Activated naive CD4-positive, alpha-beta T cell treated with anti-CD3 and anti-CD28 coated beads, Interleukin-2, amount 50 U/mL, for 16 hours (primary cell): ENCODE measurements at places on chromosomes 1 and 21.

DNA sequence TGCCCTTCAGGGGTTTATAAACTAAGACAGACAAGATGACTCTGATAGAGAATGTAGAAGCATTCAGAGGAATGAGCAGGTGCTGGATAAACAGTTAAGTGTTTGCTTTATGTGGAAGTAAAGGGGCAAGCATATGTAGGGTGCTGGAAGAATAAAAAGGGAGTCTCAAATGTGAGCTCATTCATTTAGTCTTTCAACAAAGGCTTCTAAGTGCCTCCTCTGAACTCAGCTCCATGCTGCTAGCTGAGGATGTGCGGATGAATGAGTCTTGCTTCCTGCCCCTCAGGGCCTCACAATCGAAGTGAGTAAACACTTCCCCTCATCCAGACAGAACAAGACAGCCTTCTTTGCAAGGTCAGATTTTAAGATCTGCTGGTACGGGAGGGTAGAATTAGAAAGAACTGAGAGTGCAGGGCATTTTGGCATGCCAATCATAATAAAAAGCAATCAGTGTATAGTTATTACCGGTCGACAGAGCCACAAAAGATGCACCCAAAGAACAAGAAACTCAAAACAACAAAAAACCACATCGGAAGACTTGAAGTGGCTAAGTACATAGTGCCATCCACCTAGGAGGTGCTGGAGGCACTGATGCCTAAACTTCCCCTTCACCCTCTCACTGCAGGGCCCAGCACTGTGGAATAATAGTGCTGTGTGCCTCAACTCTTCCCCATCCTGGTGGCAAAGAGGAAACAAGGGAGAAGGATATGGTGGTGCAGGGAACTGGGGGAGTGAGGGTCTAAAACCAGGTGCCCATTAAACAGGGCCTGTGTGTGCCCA, 69.8 kb downstream of the TNR start:
- DNase-seq, result no peak

DNA sequence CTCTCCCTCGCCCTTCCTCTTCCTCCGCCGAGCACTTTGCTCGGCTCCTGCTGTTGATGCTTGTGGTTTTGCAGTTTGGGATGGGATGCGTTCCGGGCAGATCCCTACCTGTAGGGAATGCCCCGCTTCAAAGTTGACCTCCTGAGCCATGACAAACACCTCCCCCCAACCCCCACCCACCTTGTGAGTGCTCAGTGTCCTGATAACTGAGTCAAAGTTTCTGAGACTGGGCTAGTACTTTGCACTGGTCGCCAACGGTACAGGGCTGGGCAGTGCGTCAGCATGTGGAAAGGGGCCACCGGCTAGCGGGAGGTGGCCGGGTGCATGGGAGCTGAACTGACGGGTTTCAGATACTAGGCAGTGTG, 771 bp downstream of the RABGAP1L start:
- peak; percentile 12 for DNase-seq

DNA sequence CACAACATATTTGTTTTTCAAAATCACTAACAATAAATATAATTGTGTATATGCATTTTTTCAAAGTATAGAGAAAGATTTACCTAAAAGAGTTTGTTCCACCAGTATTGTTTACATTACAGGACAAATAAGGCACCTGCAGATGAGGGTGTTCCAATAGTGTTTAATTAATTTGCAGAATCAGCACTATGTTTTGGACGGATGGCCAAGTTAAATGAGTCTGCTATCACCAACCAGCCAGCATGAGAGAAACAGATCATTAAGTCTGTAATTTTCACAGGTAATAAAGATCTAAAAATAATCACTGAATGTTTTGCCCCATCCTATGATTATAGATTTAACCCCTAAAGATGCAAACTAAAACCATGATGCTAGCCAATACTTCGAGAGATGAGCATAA, 2247.0 kb downstream of the NCAM2 start:
- DNase-seq, result no peak

DNA sequence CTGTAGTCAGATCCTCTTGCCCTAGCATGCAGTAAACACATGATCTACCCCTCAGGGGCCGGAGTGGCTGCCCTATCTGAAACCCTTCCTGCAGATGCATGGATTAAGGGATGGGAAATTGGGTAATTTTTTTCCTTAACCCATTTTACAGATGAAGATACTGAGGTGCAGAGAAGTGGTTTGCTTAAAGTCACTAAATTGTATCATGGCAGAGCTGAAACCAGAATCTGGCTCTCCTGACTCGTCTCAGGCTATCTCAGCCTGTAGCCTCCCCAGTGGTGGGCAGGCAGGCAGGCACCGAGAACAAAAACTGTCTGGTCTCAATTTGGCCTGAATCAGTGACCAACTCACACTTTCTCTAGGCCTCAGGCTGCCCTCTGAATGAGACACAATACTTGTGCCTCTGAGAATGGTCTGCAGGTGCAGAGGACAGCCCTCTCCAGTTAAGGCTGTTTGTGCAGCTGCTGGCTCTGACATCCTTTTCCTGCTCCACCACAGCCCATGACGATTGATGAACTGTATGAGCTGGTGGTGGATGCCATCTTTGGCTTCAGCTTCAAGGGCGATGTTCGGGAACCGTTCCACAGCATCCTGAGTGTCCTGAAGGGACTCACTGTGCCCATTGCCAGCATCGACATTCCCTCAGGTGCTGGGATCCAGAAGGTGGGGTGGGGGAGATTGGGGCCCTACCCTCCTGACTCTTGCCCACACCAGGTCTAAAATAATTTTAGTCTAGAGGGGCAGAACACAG, 1.5 kb downstream of the NAXE start:
- no peak for DNase-seq

- DNase-seq, result no peak
Observed at GRCh38 chr1:210262167-210262896, 29.7 kb downstream of the SERTAD4 start.

GRCh38 chr1:61639608-61640336, 85.2 kb downstream of the TM2D1 start:
- DNase-seq, result no peak

GRCh38 chr1:87119541-87120140, 205.2 kb downstream of the HS2ST1 start:
- DNase-seq, result no peak

GRCh38 chr1:27135541-27136235, 19.2 kb downstream of the SLC9A1 start:
- DNase-seq, result no peak

DNA sequence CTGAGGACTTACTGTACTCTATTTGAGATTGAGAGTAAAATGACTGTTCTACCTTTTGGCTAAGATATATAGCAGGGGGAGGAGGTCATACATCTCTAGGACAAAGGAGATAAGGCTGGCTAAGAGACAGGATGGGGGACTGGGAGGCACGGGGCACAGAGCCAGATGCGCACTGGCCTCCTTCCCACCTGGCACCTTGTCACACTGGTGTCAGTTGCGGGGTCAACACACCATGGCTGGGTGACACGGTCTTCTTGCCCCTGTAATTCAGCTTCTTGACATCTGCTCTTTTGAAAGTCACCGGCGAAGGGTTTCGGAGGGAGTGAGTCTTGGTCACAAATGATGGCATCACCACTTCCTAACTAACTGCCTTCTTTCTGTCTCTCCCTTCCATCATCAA, 177.3 kb downstream of the ZSCAN20 start:
- no peak for DNase-seq

GRCh38 chr1:225814381-225814780, 4.5 kb downstream of the EPHX1 start:
- no peak for DNase-seq

DNA sequence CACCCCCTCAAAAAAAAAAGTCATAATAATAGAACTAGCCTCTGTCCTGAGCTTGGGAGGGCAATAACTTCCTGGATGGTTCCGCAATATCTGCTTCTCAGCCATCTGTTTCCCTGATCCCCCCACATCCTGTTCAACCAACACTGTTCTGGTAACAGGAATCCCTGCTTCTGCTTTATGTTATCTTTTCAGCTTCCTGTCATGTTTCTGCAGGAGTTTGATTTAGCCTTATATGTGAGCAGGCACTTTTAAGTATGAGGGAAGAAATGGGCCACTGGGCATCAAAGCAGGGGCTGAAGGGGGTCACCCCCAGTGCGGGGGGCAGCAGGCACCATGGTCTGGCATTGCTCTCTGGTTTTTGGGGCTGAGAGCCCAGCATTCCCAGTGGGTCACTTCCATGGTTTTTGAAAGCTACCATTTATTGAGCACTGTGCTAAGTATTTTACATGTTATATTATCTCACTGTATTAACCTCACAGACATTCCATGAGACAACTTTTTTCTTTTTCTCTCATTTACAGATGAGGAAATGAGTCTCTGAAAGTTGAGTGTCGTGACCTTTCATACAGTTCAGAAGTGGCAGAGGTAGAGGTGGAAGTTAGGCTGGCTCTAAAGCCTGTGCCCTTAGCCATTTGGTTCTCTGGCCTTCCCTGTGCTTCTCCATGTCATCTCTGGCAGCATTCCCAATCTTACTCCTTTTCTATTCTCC, 61.9 kb downstream of the DNTTIP2 start:
- DNase-seq, result no peak

DNA sequence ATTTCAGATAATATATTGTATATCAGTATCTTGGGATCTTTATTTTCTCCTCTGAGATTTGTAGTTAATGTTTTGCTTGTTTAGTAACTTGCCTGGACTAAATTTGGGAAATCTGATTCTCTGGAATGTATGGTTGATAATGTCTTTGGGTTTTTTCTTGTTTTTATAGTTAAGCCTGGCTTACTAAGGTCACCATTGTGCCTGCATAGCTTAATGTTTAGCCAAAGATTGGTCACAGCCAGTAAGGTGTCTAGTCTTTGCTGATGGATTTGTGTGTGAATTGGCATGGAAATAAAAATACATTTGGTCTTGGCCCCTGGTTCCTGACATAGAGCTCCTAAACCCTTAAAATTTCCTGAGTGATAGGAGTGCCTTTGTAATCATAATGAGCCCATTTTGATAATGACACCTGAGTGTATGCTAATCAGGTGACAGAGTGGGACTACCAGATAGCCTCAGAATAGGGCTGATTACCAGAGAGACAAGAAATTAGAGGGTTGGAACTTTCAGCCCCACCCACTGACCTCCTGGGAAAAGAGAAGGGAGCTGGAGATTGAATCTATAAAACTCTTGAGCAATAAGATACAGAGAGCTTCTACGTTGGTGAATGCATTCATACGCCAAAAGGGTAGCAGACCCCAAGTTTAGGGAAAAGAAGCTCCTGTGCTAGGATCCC, 47.9 kb upstream of the NUF2 start:
- no peak for DNase-seq

DNA sequence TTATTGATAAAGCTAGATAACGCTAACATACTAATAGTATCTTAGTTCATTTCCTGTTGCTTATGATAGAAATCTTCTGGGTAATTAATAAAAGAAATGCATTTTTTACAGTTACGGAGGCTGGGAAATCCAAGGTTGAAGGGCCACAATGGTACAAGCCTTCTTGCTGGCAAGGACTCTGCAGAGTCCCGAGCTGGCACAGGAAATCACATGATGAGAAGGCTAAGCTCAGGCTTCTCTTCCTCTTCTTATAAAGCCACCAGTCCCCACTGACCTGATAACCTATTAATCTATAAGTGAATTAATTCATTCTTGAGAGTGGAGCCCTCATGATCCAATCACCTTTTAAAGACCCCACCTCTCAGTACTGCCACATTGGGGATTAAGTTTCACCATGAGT, 82.6 kb downstream of the GPR161 start:
- no peak for DNase-seq

GRCh38 chr21:32411350-32412161, 950 bp upstream of the EVA1C start:
- DNase-seq, result peak; percentile 62

DNA sequence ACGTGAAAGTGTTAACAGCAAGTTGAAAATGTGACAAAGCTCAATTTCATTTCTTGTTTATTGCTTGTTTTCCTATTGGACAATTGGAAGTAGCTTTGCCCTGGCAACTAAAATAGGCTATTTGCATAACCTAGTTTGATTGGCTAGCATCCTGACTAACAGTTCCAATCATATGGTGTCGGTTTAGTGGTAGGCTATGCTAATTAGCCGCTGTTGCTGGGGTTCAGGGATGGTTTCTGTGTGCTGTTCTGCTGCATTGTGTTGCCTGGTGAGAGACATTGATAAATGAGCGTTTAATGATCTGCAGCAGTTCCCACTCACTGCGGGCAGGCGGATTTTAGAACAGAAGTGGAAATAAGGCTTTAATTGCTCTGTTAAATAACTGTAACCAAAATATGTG, 68.5 kb downstream of the DYRK1A start:
- DNase-seq, result peak; percentile 22
